C1 segment of cervical spinal cord (tissue), 14 donors: ENCODE measurements at places on chromosomes 6 and 20.

DNA sequence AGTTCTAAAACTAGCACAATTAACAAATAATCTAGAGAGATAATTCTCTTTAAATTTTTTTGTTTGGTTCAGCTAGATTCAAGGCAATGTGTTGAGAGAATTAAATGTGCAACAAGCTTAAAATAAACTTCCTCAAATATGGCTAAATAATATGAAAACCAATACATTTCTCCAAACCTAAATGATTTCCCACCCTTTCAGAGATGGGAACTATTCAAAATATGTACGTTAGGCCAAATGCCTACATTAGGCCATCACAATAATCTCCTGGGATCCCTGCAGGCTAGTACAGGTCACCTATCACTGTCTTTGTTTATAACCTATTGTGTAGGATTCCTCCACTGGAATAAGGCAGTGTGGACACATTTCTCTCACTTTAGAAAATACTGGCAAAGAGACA is 1.7 kb downstream of the FAXC start:
- no peak for DNase-seq

DNA sequence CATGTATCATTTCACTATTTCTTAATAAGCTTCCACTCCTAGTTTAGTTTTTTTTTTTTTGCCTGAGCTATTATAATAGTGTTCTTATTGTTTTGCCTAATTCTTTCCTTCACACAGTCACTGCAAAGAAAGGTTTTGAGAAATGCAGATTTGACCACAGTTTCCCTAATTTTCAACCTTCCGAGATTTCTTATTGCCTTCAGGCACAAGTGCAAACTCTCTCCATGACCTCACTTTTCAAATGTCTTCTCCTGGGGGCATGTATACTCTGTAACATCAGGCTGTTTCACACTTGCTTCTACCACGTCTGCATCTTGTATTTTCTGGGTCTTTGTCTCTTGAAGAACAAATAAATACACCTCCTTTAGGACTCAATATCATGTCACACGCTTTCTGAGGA is 339.0 kb upstream of the CITED2 start:
- no peak for DNase-seq

GRCh38 chr6:156131221-156131903 is 645.8 kb upstream of the ARID1B start:
- DNase-seq = no peak

GRCh38 chr6:11224252-11224965 is 8.1 kb downstream of the NEDD9 start:
- DNase-seq = no peak

DNA sequence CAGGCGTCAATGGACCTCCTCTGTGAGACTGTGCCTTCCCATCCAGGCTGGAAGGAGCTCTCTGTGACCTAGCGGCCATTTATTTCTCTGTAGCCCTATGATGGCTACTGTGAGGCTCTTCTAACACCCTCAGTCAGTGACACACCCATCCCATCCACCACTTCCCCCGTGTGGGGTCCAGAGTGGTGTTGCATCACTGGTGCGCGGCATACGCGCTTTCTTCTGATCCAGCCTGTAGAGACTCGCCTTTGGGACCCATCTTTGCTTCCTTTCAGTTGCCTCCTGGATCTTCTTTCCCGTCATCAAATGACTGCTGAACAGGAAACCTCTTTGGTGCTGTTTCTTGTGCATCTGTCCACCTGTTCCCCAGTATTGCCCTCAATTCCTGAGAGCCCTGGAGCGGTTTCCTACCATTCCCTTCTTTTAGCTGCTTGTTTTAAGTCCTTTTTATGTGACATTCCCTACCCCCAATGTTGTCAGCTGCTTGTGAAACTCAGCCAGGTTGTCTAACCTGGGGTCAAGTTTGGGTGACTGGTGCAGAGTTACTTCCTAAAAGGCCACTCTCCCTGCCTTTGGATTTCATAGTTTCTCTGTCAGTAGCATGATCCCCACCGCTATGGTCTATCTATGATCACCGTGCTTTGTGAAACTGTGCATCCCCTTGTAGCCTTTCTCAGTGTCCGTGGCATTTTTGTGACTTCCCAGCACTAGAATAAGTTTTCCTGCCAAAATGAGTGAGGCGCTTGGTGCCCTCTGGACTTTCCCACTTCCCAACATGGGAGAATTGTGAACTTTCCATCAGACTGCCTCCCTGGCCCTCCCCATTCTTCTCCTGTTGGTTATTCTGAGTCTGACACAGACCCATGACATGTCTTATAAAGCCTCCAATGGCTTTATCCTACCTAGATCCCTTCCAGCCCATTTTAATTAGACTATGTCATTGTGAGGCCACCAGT is 5.7 kb downstream of the PRR3 start:
- no peak for DNase-seq

DNA sequence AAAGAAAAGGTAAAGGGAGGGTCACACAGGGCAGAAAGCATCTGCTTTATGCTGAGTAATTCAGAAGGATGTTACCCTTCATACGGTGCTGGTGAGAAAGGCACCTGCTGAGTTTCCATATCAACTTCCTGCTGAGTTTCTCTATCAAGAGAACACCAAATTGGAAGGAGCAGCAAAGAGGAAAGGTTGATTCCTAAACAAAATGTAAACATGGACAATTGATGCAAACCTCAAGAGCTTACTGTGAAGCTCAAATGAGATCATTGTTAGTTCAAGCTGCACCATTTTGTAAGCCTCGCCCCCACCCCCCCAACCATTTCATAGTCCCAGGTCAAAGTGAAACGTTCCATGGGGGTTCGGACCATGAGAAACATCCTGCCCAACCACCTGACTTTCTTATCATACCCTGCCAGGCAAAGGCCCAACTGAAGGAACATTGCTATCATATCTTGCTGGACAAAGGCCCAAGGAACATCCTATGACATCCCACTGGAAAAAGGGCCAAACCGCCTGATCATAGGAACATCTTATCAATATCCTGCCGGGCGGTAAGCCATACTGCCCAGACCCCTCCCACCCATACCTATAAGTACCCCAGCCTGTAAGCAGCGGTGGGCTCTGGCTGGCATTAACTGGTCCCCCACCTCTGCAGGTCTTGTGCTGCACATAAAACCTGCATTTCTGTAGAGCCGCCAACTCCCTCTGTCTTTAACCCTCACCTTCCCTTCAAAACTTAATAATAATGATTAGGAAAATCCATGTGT is 171.6 kb downstream of the UBE3D start:
- no peak for DNase-seq
